ENCODE measurements at places on chromosomes 11 and 22. TPM values are rescaled to one million over a fixed set of nuclear protein-coding genes. Genes with fewer than 3 reads are reported as not detected.

- DNase-seq = no peak
These were observed 97.7 kb downstream of the RBFOX2 start for GRCh38 chr22:35930933-35931332.

DNA sequence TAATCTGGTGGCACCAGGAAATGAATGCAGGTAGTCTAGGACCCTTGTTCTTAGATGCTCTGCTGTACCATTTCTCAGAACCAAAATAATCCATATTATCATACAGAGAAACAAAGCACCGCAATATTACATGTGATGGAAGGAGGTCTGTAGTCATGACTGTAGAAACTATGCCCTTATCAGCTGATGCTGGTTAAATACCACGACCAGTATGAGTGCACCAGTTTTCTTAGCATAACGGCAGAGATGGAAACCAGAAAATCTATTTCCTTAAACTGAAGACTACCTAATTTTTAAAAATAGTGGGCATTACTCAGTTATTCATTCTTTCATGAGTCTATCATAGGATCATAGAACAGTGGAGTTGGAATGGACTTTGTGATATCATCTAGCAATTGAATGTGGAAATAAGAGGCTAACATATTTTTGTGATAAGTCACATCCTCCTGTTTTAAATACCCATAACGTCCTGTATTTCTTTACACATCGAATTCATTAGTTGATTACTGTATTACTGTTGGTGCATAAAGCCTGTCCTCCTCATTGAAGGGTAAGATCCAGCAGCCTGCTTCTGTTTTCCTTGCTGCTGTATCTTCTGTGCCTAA lies 15.1 kb downstream of the JHY start:
- DNase-seq = no peak

The TMEM80 gene
- total RNA-seq = 39.7 TPM

DNA sequence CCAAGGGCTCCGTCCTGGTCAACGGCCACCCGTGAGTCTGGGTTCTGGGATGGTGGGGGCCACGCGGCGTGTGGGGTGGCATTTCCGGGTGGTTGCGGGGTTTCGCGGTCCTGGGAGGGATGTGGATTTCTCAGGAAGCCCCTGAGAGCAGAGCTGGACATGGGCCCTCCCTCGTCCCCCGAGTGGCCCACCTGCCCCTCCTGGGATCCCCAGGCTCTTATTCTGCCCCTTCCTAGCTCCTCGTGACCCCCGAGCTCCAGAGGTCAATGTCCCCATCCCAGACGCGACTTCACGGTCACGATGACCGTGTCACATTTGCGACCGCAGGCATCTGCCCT lies 4.4 kb downstream of the MUC5AC start:
- no peak for DNase-seq

DNA sequence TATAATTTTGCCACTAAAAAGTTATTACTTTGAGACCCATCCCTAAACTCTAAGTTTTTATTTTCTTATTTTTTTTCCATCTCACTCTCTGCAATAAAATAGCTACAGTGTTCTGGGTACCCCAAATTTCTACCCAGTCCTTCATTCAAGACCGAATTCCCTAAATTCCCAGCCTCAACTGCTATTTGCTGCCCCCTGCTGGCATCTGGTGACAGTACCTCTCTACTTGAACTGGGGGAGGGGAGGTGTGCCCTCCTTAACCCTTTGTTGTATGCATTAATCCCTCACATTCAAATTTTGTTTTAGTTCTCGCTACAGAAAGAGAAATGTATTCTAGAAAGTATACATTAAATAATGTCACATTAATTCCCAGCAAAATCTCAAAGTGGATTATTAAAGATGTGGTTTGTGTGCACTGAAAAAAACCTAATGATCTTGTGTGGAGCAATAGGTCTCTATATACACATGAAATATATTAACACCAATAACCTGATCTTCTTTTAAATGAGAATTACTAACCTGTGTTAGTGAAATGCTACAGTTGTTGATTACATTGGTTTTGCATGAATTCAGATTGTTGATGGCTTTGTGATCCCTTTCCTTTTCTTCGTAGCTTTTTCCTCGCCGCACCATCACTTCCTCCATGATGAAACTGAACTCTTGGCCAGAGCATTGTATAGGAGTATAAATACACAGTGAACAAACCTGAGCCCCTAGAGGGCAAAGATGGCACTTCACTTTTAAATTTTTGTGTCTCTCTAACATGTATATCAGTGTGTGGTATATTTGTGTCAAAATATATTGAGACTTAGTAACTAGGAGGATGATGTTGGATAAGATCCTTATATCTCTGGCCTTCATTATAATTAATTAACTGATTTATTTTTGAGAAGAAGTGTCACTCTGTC lies 590.0 kb downstream of the METTL15 start:
- DNase-seq = peak; percentile 22

- no peak for DNase-seq
These were observed 8.0 kb downstream of the MOB2 start for GRCh38 chr11:1478544-1478943.

The ZPR1 gene
- 57.3 TPM for total RNA-seq

The MRPL48 gene
- total RNA-seq = 32.8 TPM

- DNase-seq = no peak
These were observed 39.1 kb downstream of the ANKK1 start for GRCh38 chr11:113426686-113427085.

- DNase-seq = peak; percentile 62
These were observed at the start of gene PHLDB1 for GRCh38 chr11:118607401-118608359. PHLDB1 (plus strand) TSS chr11:118607615; CDS start chr11:118613837, 6,222 bp downstream.

The GDPD4 gene
- total RNA-seq = not detected

GRCh38 chr11:5369789-5370188 lies 13.8 kb upstream of the OR51M1 start:
- DNase-seq = no peak

The HEPACAM gene
- total RNA-seq = not detected

- no peak for DNase-seq
These were observed 106.2 kb downstream of the PARVA start for GRCh38 chr11:12483604-12484003.

The NPTXR gene
- total RNA-seq = 6.8 TPM

GRCh38 chr11:62843466-62843865 lies 4.1 kb upstream of the WDR74 start:
- no peak for DNase-seq

GRCh38 chr11:9141186-9141585 lies 49.8 kb upstream of the SCUBE2 start:
- DNase-seq = no peak

DNA sequence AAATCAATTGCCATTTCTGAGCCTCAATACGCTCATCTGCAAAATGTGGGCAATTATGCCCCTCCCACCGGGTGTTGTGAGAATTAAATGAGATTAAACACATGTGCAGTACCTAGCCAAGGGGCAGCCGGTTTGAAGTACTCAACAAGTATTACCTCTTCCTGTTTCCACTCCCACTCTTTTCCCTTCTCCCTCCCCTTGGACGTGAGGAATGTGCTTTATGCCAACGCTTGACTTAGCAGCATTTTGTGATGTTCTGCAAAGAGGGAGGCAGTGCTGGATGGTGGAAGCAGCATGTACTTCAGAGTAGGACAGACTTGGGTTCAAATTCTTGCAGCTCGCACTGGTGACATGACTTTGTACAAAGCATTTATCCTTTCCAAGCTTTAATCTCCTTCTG lies 306.0 kb downstream of the BUD13 start:
- no peak for DNase-seq

DNA sequence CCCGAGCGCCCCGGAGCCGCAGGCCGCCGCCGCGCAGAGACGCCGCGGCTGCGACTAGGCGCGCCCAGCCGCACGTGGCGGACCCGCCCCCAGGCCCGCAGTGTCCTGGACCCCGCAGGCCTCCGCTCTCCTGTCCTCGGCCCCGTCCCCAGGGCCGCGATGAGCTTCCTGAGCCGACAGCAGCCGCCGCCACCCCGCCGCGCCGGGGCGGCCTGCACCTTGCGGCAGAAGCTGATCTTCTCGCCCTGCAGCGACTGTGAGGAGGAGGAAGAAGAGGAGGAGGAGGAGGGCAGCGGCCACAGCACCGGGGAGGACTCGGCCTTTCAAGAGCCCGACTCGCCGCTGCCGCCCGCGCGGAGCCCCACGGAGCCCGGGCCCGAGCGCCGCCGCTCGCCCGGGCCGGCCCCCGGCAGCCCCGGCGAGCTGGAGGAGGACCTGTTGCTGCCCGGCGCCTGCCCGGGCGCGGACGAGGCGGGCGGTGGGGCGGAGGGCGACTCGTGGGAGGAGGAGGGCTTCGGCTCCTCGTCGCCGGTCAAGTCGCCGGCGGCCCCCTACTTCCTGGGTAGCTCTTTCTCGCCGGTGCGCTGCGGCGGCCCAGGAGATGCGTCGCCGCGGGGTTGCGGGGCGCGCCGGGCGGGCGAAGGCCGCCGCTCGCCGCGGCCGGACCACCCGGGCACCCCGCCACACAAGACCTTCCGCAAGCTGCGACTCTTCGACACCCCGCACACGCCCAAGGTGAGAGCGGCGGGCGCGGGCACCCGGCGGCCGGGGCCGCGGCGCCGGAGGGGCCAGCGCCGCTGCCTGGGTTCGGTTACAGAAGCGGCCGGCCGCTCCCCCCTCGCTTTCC lies 528 bp downstream of the WEE1 start:
- no peak for DNase-seq

The SHANK3 gene
- not detected for total RNA-seq

DNA sequence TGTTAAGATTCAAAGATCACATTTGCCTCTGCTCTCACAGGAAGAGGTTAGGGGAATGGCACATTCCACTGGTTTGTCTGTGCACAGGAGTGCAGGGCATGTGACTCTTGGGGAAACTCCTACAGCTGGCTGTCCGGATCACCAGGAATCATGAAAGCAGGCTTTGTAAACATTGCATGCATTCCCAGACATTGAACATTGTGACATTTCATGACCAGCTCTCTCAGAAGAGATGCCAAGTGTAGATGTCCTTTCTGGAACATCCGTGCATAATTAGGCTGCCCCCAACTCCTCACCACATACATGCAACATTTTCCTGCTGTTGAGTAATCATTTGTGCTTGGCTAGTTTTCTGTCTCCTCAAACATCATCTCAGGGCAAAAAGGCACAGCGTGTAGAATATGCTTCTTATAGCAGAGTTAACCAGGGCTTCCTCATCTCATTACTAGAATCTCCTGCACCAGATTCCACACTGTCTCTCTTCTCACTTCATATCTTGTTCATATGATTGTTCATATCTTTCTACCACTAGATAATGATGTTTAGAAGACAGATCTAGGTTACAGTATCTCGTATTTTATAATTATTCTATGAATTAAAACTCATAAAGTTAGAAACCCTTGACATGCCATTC lies 694.7 kb downstream of the NTM start:
- DNase-seq = no peak

DNA sequence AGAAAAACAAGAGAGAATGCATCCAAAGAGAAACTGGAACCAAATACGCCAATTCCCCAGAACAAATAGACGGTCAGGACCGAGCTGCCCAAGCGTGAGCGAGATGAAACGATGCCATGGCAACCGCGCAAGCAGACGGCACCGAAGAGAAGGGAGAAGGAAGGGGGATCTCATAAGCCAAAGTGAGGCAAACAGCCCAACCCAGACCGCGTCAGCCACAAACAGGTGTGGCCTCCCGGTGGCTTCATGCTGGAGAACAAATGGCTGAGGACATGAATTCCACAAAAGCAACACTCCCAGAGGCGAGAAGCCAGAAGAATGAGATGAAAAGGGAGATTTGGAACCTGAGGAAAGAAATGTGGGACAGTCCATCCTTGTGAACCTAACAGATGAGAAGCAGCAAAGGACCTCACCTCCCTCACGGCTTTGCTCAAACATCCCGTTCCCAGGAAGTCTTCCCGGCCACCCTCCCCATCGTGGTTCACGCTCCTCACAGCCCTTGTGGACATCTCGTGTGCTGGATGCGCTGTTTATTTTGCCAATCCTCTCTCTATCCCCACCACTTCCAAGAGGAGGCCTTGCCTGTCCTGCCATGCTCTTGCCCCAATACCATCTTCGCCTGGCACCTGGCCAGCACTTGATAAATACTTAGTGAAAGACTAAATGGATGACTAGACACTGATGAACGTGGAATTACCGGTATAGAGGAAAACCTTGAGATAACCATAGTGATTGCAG lies 89.1 kb upstream of the RTL6 start:
- DNase-seq = no peak

The C11orf91 gene
- total RNA-seq = 0.40 TPM

The HEPN1 gene
- not detected for total RNA-seq

The CACNA1I gene
- 17.3 TPM for total RNA-seq

DNA sequence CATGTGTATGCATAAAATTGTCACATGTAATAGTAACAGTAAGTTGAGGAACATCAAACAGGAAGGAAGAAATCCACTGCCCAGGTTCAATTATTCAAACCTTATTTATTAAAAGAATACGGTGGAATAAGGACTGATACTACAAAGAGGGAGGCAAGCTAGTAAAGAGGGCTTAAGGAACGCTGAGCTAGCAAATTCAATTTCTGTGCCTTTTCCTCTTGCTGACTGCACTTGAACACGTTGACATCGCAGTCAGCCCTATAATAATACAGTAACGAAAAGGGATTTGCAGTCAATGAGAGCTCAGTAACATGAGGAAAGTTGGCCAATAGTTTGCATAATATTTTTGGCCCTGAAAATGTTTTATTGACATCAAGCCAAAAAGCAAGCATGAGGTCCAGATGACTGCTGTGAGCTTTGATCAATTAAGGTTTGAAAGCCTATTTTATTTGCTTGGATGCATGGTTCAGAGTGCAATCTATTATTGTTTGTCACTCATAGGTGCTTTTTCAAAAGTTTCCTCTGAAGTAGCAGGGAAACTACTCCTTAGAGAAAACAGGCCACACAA lies 861.8 kb downstream of the LRRC4C start:
- no peak for DNase-seq

The DNAJB7 gene
- total RNA-seq = not detected

The DUSP8 gene
- total RNA-seq = 3.4 TPM

DNA sequence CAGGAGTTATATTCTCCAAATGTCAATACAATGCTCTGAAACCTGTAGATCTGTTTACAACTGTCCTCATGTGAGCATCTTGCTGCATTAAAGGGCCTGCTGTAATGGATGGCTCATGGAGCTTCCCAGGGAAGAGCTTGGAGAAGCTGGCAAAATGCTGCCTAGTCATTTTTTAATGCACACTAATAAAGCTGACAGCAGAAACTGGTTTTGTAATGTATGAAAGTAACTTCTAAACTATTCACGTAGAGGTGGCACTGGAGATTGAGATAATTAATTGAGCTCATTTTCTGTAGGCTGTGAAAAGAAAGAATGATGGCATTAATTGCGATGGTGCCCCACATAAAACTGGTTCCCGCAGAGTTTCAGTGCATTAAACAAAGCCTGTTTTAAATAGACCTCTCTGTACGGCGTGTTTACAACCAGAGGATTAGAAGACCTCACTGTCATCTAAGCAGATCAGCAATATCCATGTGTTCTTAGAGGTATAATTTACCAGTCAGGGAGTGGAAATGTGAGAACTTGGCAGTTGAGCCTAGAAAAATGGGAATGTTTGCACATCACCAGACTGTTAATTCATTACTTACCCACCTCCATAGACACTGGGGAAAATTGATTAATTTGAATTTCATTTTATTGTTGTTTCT lies 16.0 kb downstream of the POLA2 start:
- DNase-seq = no peak
